ENCODE measurements at places on chromosomes 3 and 15. TPM values are rescaled to one million over a fixed set of nuclear protein-coding genes. Genes with fewer than 3 reads are reported as not detected.

- peak; percentile 66 for DNase-seq
Observed at GRCh38 chr15:93029836-93030429, 59.1 kb downstream of the RGMA start.

- DNase-seq: peak; percentile 48
Observed at GRCh38 chr15:36331531-36332275, 247.7 kb upstream of the CDIN1 start.

- no peak for DNase-seq
Observed at GRCh38 chr3:187265461-187265955, 26.0 kb downstream of the MASP1 start.

The CPA3 gene
- not detected for total RNA-seq

The PLSCR5 gene
- total RNA-seq: not detected

Measured in RPMI7951 (cell line).